ENCODE measurements at places on chromosomes 7 and 10.

- no peak for DNase-seq
Measured at GRCh38 chr10:131736321-131736980, 164.4 kb upstream of the PPP2R2D start.

GRCh38 chr10:48470893-48471805 is 133.7 kb downstream of the ARHGAP22 start:
- no peak for DNase-seq

- no peak for DNase-seq
Measured at GRCh38 chr10:64368298-64368697, 847.1 kb downstream of the REEP3 start.

GRCh38 chr10:3806603-3807002 is 21.6 kb upstream of the KLF6 start:
- DNase-seq, result no peak

GRCh38 chr7:3754493-3755341 is 453.7 kb downstream of the SDK1 start:
- no peak for DNase-seq

- DNase-seq, result no peak
Measured at GRCh38 chr7:10429511-10429910, 544.2 kb upstream of the PHF14 start.

- DNase-seq, result no peak
Measured at GRCh38 chr7:135713836-135714470, 14.0 kb downstream of the SLC13A4 start.

- DNase-seq, result no peak
Measured at GRCh38 chr10:100810091-100810834, 64.9 kb downstream of the PAX2 start.

GRCh38 chr10:133358162-133358924 is 524 bp upstream of the FUOM start:
- DNase-seq, result no peak

DNA sequence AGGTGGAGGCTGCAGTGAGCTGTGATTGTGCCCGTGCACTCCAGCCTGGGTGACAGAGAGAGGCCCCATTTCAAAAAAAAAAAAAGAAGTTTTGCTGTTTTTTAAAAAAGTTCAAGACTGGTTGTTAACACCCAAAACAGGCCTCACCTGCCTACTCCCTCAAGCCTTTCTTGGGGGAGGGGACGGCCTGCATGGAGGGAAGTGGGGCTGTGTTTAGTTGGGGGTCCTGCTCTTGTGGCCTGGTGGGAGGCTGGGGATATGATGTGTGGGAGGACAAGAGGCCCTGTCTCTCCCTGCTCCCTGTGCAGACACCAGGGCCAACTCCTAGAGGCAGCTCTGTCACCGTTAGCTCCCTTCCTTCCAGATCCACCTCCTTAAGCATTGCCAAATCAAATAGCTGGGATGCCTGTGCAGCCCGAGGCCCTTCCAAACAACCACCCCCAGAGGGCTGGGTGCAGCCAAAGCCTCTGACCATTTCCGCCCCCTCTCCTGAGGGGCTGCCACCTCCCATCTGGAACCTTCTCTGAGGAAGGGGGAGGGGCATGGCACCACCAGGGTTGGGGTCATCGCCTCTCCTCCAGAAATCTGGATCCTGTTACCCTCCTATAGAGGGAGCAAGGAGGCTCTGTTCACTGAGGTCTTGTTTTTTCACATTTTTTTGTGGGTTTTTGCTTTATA is 32.9 kb upstream of the ANKRD2 start:
- DNase-seq, result no peak

Data from activated CD4-positive, alpha-beta T cell treated with anti-CD3 and anti-CD28 coated beads, Interleukin-2, amount 10 ng/mL, durations not matched to agents 7 days and 5 days (primary cell).